ENCODE measurements at places on chromosomes 5 and 9.

GRCh38 chr9:111074395-111074794 is 36.1 kb upstream of the LPAR1 start:
- DNase-seq, result no peak

- no peak for DNase-seq
These were observed 83.9 kb upstream of the TAS2R1 start for GRCh38 chr5:9713959-9714586.

GRCh38 chr5:151496041-151496484 is 48.7 kb downstream of the SLC36A1 start:
- no peak for DNase-seq

DNA sequence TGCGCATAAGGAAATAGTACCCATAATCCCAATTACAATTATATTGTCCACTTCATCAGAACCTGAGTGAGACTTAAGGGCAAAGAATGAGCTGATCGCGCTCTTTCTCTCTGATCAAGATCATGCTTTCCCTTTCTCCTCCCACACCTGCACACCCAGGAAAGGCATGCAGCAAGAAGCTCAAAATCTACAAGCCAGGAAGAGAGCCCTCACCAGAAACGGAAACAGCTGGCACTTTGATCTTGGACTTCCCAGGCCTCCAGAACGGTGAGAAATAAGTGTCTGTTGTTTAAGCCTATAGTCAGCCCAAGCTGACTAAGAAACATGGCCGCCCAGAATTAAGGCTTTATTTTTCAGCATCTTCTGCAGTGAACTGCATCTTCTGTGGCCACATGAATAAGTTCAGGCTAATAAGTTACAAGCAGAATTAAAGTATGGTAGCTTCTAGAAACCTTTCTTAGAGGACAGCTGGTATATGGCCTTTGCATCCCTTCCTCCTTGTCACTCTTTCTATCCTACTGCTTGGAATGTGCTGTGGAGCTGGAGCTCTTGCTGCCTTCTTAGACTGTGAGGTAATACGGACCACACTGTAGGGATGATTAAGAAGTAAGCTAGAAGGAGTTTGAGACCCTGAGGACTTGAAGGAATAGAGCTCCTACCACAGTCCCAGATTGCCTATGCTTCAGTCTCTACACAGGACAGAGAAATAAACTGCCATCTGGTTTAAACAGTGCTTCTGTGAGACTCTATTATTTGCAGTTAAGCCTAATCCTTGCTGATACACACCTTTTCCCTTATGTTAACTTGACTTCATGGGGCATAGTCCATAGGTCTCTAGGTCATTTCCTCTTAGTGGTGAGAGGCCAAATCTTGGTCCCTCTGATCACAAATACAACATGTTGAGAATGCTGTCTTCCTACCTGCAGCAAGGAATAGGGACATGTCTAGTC is 17.2 kb downstream of the OR2S2 start:
- DNase-seq, result no peak

GRCh38 chr5:14342306-14342705 is 199.2 kb downstream of the TRIO start:
- no peak for DNase-seq

DNA sequence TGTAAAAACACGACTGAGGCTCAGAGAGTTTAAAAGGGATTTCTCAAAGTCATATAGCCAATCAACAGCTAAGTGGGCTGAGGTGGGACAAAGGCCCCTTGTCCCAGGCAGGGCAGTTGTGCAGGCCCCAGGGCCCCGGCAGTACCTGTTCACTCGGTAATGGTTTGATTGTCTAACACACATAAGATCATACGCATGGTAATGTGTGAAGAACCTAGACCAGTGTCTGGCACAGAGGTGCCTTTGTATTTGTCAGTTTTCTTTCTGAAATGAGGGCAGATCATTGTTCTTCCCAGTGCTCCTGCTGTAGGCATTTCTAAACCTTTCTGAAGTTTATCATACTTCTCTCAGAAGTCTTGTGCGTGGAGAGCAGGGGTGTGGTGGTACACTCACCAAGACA is 66.8 kb downstream of the IPPK start:
- DNase-seq, result no peak

DNA sequence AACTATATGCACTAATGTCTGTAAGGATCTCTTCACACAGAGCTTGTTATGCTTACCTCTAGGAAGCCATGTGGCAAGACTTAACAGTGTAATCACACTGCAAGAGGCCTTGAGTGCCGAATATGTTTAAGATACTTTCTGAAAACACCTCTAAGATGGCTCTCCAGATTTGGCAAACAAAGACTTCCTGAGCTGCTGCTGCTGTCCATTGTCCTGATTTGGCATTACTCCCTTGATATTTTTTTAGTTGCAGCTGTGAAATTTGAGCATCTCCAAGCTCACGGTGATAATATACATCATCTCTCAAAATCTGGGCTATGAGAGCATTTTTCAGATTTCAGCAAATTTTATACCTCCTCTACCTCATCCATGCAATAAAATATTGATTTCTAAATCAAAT is 384.5 kb upstream of the CDH6 start:
- DNase-seq, result no peak

DNA sequence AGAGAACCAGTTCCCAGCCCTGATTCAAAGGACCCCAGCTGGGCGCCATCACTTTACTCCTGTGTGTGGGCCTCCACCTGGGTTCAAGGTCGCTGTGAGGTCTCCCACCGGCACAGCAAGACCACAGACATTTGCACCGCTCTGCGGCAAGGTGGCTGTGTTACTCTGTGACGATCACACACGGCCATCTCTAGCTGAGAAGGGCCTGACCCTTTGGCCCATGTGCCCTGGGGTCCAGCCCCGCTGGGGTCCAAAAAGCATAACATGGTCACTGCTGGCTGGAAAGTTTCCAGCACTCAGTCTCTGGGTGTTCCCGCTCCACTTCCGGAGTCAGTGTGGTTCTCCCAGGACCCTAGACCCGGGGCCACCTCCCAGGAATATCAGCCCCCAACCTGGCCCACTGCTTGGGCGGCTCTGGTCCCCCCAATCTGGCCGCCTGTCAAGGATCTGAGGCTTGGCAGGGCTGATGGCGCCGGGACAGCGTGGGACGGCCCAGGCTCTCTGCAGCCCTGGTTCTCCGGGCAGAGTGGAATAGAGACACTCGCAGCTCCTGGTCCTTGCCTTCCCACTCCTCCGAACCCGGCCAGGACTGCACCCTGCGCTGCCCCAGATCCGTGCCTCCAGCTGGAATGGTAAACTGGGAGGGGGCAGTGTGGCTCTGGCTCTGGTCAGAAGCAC is 3.9 kb upstream of the LMX1B start:
- DNase-seq, result no peak

Measured in stimulated activated CD4-positive, alpha-beta T cell treated with anti-CD3 and anti-CD28 coated beads, Interleukin-2, amount 100 ng/mL, for 24 hours (primary cell).